Activated naive CD8-positive, alpha-beta T cell treated with anti-CD3 and anti-CD28 coated beads for 36 hours (primary cell): ENCODE measurements at places on chromosomes 5 and 9. TPM values are rescaled to one million over a fixed set of nuclear protein-coding genes. Genes with fewer than 3 reads are reported as not detected.

The SLC46A2 gene
- total RNA-seq = not detected

The SPINK1 gene
- total RNA-seq = not detected

The URM1 gene
- 81.7 TPM for total RNA-seq

The RASGEF1C gene
- not detected for total RNA-seq

The C5orf52 gene
- total RNA-seq = not detected

The SLC45A2 gene
- total RNA-seq = not detected

The ECSCR gene
- total RNA-seq = 0.36 TPM

The FOXD4 gene
- total RNA-seq = 0.16 TPM

The PLCXD3 gene
- not detected for total RNA-seq

The CTXN3 gene
- total RNA-seq = not detected
